ENCODE measurements at places on chromosomes 7 and 10. TPM values are rescaled to one million over a fixed set of nuclear protein-coding genes. Genes with fewer than 3 reads are reported as not detected.
A peak's percentile ranks its signal among the peaks of the same experiment; 100 is the strongest.

- DNase-seq, result no peak
Observed at GRCh38 chr10:110837418-110838171, 34.1 kb upstream of the PDCD4 start.

GRCh38 chr10:125802131-125802530 is 20.9 kb downstream of the UROS start:
- no peak for DNase-seq

GRCh38 chr10:133274751-133275683 is 1.7 kb downstream of the ADAM8 start:
- DNase-seq, result no peak

DNA sequence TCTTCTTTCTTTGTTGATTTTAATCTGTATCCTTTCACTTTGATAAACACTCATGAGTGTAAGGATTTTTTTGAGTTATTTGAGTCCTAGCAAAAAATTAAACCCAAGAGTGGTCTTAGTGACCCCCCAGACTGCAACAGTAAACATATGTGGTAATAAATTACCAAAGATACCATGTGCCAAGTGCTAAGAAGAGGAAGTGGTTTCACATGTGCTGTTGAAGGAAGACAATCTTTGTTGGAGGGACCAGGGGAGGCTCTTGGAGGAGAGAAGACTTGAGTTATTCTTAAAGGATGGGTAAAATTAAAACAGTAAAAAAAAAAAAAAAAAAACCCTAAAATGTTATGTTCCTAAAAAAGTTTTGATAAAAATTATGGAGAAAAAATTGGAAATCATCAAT is 150.2 kb downstream of the SEC23IP start:
- no peak for DNase-seq

CDC14C gene
- total RNA-seq, result 0.31 TPM

DNA sequence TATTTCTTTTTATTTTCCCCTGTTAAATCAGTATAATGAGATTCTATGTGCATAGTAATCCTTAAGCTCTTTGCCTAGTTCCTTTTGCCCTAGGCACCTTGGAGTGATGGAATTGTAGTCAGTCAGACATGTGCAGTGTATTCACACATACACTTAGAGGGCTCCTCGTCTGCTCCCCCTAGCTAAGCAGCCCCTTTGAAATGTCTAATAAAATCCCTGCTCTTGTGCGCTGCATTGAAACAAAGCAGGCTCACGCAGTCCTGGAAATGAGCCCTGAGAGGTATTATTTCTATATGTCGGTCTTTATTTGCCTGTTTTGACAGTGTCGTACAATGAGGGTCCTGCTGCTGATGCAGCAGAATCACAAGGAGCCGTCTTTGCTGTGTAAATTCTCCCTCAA is 258.7 kb downstream of the AUTS2 start:
- no peak for DNase-seq

- no peak for DNase-seq
Observed at GRCh38 chr10:86111902-86112545, 254.6 kb downstream of the GRID1 start.

GRCh38 chr7:44045226-44046014 is 918 bp downstream of the DBNL start:
- DNase-seq, result no peak

- no peak for DNase-seq
Observed at GRCh38 chr7:147245274-147245673, 1128.7 kb downstream of the CNTNAP2 start.

VAX1 gene
- 1.2 TPM for total RNA-seq

GRCh38 chr7:40499718-40500117 is 364.9 kb downstream of the SUGCT start:
- no peak for DNase-seq

DNA sequence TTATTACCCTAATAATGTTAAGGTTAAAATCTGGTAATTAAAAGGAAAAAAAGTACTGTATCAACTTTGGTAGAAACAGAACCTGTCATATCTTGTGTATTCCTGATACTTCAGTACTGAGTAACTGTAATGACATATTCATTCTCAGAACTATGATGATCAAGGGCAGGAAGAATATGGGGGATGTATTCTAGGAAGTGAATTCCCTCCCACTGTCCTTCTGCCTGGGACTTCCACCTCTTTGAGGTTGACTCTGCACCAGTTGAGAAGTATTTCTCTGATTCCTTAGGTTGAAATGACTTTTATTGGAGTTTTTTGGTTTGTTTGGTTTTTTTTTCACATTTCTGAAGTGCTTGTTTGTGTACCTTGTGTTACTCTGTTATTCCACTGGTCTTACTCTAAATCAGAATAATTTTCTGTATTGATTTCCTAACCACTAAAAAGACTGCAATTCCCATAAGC is 36.9 kb downstream of the WASL start:
- no peak for DNase-seq

TMEM270 gene
- not detected for total RNA-seq

- DNase-seq, result no peak
Observed at GRCh38 chr7:128304212-128304611, 39.5 kb downstream of the RBM28 start.

DNA sequence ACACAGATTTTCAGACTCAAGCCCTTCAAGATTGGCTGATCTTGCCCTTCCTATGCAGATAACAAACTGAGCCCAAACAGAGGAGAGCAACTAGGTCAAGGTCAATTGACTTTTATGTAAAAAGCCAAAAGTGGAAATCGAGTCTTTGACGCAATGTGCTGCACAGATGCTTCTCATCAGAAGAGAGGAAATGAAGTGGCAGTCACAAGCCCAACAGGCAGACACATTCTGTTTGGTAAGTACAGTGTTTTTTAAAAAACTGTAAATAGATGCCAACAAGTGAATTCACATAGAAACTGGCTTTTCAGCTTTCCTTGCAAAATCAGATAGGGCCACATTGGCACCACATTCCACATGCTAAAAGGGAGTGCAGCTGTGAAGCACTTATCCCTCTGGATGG is 606.6 kb downstream of the KCNMA1 start:
- no peak for DNase-seq

DNA sequence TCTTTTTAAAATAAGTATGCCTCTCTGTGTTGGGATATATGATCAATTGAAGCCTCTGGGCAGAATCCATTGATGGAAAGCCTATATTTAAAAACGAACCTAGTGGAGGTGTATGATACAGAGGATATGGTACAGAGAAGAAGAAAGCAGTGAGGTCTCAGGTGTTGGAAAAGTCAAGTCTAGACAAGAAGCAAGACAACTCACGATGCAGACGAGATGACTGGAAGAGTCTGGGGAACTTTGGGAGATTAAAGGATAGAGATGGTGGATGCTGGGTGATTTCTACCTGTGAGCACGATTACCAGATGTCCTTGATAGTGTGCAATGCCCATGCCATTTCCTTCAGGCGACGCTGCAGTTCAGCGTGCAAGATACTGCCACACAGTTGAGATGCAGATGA is 524.7 kb upstream of the GALNT17 start:
- DNase-seq, result no peak

- no peak for DNase-seq
Observed at GRCh38 chr10:62788861-62789467, 15.6 kb upstream of the ADO start.

DNA sequence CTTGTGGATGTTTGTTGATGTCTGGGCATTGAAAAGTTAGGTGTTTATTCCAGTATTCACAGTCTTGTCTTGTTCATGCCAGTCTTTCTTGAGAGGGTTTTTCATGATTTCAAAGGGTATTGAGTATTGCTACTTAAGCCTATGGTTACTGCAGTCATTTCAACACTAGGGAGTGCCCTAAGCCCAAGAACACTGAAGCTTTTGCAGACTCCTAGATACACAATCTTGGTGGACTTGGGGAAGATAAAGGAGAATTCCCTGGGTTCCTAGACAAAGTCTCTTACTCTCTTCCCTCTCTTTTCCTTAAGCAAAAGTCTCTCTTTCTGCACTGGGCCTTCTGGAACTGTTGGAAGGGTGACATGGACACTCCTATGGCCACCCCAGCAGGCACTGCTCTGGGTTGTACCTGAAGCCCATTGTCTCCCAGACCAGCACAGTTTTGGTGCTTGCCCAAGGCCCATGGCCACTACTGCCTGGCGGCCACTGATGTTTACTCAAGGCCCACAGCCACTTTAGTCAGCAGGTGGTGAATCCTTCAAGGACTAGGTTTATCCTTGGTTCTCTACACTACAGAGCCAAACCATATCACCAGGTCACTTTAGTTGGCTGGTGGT is 24.9 kb downstream of the SAMD9 start:
- DNase-seq, result no peak

- DNase-seq, result no peak
Observed at GRCh38 chr7:74462707-74463100, 9.0 kb downstream of the GTF2IRD1 start.

ZNF727 gene
- 0.47 TPM for total RNA-seq

LRRC17 gene
- total RNA-seq, result 27.0 TPM

DNA sequence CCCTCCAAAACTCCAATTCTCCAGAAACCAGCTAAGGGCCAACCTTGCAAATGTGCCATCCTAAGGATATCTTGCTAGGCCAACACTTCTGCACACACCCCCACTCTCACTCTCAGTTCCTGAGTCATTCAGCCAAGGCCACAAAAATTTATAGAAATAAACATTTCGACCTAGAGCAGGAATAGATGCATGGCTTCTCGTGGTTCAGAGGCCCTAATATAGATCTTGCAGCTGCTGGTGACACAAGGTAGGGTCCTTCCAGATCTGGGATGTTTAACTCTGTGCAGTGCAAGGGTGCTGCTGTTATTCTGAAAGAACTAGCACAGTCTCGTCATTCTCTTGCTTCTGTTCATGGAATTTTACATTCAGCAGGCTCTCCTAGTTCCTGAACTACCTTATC is 369.3 kb downstream of the CALN1 start:
- peak; percentile 8 for DNase-seq

GRCh38 chr10:113035732-113036312 is 85.8 kb downstream of the TCF7L2 start:
- no peak for DNase-seq

GRCh38 chr10:24778298-24778697 is 54.6 kb upstream of the ARHGAP21 start:
- DNase-seq, result no peak

- DNase-seq, result no peak
Observed at GRCh38 chr10:106900016-106900652, 264.4 kb downstream of the SORCS1 start.

PDE6C gene
- total RNA-seq, result not detected

MTERF1 gene
- total RNA-seq, result 30.4 TPM

DNA sequence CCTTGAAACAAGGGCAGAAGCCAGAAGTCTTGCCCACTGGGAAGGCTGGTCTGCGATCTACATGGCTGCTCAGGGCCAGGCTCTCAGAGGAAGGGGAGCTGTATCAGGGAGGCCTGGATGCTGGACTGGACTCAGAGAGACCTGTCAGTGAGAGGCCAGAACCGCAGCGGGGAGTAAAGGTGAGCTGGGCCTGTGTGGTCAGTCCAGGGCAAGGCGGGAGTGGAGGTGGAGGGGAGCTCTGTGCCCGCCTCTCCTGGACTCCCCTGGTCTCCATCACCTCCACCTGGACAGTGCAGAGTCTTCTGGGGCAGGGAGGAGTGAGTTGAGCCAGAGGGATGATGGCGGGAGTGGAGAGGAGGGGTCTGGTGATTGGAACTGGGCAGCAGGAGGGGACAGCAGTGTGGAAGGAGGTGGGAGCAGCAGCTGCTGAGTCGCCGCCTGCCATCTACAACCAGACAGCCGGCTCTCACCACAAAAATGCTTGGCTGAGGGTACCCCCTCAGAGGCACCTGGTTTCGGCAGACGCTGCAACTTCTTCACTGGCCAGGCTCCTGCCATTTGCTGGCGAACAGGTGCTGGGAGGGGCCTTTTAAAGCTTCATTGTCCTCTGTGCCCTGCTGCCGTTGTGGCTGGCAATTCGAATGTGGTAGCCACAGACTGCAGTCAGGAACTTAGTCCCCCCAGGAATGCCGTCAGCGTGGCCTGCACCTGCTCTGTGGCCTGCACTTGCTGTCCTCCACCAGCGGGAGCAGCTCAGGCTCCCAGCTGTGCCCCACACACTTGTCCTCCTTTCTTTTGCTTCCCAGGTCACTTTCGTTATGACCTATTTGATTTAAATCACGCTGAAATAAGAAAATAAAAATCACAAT is 3.5 kb downstream of the RASSF4 start:
- DNase-seq, result no peak

NEURL1 gene
- 25.1 TPM for total RNA-seq

DNA sequence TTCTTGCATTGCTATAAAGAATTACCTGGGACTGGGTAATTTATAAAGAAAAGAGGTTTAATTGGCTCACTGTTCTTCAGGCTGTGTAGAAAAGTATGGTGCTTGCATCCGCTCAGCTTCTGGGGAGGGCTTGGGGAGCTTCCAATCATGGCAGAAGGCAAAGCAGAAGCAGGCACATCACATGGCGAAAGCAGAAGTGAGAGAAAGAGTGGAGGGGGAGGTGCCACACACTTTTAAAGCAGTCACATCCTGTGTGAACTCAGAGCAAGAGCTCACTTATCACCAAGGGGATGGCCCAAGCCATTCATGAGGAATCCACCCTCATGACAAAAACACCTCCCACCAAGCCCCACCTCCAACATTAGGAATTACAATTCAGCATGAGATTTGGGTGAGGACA is 303.5 kb downstream of the OTUD1 start:
- no peak for DNase-seq

C10orf105 gene
- under 0.01 TPM for total RNA-seq

GRCh38 chr10:59695637-59696036 is 14.0 kb downstream of the SLC16A9 start:
- DNase-seq, result no peak

FOXI2 gene
- total RNA-seq, result not detected

DNA sequence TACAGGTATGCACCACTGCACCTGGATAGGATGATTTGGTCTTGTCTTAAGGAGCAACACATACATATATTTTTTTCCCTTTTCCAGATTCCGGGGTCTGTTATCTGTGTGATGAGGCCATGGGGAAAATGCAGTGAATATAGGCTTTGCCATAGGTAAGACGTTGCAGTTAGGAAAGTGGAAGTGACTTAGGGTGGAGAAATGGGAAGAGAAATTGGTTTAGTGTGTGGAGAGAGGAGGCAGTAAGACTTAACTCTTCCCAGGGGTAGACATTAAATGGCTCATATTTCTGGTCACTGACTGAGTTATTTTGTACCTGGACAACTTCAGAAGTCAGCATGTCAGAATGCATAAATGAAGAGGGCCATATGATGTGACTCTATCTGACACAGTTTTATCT is 66.7 kb downstream of the PFKFB3 start:
- DNase-seq, result no peak
